ENCODE measurements at places on chromosomes 3 and 15.

GRCh38 chr3:168497741-168498140 lies 402.0 kb upstream of the GOLIM4 start:
- no peak for DNase-seq

GRCh38 chr3:143902210-143902609 lies 53.9 kb upstream of the SLC9A9 start:
- no peak for DNase-seq

GRCh38 chr3:46812237-46812791 lies 50.9 kb downstream of the MYL3 start:
- peak; percentile 62 for DNase-seq

DNA sequence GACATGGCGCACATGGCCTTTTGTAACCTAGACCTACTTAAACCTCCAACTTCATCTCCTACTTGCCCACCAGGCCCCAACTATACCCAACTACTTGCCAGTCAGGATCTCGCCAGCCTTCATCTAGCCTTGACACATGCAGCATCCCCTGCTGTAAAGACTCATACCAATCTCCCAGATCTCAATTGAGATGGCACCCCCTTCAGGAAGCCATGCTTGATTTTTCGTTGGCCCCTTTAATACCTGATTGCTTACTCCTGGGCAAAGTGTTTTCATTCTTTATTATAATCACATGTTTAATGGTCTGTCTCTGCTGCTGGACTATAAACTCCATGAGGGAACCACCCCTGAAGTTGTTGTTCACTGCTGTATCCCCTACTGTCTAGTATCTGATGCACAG lies 150.8 kb downstream of the SOX2 start:
- DNase-seq = no peak

DNA sequence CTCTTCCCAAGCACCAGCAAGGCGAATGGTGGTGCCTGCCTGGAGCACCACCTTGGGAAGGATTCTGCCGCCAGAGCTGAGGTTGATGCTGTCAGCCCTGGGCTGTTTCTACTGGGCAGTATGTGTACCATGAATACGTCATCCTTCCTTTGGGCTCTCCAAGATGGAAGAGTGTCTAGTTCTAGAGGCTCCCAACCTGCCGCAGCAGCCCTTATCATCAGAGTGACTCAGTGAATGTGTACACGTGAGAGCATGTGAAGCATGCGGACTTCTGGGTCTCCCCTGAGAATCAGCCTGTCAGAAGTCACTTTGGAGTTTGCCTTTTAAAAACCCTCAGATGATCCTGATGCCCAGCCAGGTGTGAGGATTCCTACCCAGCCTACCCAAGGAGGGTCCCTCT lies 20.9 kb downstream of the PLA2G4D start:
- no peak for DNase-seq

- DNase-seq = no peak
These were observed 19.5 kb upstream of the EID1 start for GRCh38 chr15:48858401-48858800.

- no peak for DNase-seq
These were observed 71.0 kb downstream of the OXNAD1 start for GRCh38 chr3:16335772-16336645.

- peak; percentile 37 for DNase-seq
These were observed 14.0 kb downstream of the ETV5 start for GRCh38 chr3:186094696-186095425.

DNA sequence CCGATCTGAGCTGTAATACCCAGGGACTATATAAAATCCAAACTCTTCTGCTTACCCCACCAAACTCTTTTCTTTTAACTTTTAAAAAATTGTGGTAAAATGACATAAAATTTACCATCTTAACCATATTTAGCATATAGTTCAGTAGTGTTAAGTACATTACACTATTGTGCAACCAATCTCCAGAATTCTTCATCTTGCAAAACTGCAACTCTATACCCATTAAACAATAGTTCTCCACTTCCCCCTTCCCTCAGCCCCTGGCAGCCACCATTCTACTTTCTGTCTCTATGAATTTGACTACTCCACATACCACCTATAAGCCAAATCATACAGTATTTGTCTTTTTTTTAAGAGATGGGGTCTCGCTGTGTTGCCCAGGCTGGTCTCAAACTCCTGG lies 38.7 kb downstream of the SENP8 start:
- DNase-seq = no peak

DNA sequence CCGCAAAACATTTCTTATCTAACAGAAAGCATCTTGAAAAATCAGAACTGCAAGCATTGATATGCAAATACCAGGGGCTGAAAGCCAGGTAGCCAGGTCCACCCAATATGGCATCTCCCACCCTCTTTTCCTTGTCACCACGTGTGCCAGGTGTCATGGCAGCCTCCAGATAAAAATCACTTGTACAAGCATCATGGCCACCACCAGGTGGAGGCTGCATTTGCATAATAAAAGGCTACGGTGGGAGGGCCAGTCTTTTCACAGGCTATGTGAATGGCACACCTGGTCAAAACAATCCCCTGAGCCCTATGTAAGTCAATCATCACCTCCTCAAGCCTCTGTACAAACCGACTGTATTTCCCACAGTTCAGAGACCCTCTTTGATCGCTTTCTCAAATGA lies 1233.1 kb upstream of the ALCAM start:
- DNase-seq = no peak

DNA sequence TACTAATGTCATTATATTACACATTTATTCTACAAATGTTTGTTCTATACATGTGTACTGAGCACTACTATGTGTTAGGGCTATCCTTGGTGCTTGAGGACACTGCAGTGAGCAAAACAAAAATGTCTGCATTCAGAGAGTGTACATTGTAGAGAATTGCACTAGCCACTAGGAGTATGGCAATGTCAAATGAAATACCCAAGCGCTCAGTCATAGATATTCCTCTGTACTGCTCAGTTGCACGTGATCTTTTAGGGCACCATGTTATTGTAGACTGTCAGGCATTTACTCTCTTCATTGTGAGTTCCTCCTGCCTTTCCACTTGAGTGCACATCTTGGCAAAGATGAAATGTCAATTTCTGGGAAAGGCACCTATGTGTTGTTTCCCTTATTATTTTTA lies 36.8 kb downstream of the FNDC3B start:
- DNase-seq = no peak

DNA sequence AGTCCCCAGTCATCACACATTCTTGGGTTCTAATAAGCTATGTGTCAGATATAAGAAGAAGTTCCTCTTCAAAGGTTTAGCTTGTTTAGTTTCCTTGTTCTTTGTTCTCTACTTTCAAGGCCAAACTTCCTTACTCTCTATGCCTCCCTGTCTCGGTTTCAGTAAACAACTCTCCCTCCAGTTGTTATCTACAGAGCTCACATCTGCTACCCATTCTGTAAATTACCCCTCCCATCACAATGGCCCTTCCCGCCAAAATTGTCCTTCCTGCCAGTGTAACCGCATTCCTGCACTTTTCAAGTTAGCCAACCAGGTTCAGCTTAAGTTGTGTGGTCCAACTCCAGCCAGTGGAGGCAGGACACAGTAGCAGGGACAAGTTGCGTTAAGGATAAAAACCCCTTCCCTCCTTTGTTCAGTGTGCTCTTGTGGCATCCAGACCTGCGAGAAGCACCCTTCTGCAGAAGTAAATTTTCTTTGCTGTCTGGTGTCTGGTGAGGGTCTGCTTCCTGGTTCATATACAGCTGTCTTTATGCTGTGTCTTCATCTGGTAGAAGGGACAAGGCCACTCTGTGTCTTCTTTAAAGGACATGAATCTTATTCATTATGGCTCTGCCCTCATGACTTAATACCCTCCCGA lies 342.1 kb upstream of the GRM7 start:
- DNase-seq = no peak

GRCh38 chr3:154098376-154098775 lies 22.8 kb upstream of the ARHGEF26 start:
- no peak for DNase-seq

GRCh38 chr3:172442606-172443005 lies 5.7 kb downstream of the GHSR start:
- DNase-seq = no peak

- no peak for DNase-seq
These were observed 928.0 kb upstream of the ALCAM start for GRCh38 chr3:104438706-104439105.

DNA sequence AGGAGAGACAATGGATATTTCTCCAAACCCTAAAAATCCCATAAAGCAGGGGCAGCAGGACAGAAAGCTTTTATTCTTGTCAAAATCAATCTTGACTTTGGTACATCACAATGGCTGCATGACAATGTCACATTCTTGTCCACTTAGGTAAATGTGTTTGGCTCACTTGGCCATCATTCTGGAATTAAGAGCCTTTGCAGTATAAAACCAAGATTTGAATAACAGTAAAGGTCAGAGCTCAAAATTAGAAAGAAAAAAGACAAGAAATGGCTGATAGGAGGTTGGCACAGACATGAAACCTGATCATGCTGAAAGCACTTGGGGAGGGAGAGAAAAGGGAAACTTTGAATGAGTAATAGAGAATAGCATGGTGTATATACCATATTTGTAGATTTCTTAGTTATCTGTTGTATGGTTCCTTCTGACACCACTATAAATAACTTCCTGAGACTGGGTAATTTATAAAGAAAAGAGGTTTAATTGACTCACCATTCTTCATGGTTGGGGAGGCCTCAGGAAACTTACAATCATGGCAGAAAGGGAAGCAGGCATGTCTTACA lies 158.5 kb upstream of the SGO1 start:
- DNase-seq = no peak

DNA sequence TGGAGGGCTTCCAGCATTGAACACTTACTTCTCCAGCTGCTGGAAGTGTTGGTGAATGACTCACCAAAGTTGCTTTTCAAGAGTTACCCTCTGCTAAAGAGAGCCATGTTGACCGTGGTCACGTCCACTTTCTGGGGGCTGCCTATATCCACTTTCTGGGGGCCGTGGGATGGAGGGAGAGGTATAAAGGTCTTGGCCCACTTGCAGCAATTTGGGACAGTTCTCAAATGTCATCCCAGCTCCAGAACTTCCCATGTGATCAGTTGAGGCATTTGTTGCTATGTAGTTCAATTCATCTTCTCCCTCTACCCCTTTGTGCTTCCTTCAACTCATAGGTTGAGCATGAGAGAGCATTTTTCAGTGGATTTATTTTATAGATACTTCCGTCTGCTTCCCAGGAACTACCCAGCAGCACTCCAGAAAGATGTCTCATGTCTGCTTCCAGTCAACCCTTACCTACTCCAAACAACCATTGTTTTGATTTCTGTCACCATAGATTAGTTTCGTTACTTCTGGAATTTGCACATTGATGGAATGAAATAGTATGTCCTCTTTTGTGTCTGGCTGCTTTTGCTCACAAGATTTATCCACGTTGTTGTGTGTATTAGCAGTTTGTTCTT lies 130.6 kb downstream of the TCF12 start:
- no peak for DNase-seq

DNA sequence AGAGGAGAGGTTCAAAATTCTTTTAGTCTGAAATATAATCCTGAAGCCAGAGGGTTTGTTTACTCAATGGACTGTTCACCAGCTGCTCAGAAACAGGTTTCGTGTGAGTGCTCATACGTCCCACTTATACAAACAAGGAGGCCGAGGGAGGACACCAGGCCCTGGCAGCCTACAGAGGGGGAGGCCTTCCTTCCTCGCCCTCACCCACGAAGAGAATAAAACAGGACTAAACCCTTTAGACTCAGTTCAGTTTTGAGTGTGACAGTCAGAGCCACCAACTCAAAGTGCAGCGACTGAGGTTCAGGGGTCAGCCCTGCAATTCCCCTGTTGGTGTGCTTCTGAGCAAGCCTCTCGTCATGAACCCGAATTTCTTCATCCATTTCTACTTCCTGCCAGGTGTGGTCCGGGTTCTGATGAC lies 17.3 kb downstream of the FAM174B start:
- no peak for DNase-seq

DNA sequence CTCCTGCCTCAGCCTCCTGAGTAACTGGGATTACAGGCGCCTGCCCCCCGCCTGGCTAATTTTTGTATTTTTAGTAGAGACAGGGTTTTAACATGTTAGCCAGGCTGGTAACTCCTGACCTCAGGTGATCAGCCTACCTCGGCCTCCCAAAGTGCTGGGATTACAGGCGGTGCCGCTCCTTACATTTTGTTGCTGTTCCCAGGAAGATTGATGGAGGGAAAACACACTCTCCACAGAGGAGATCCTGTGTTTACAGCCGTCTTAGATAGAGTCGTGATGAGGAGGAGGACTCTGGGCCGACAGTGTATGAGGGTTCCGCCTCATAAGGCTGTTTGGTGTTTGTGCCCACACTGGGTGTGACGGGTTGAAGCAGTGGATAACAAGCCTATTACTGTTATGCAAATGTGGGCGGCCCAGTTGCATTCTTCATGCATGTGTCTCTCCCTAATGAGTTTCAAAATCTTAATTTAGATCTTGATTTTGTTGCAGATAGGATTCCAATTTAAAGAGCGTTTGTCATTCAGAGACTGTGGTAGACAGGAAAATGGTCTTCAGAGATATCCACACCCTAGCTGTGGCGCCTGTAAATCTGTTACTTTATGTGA lies 60.0 kb downstream of the APBA2 start:
- DNase-seq = no peak

GRCh38 chr3:72664184-72664975 lies 183.9 kb downstream of the SHQ1 start:
- DNase-seq = no peak
